Stimulated activated CD4-positive, alpha-beta T cell treated with anti-CD3 and anti-CD28 coated beads, Interleukin-1b, Interleukin-23, amount 100 ng/mL, for 24 hours (primary cell): ENCODE measurements at places on chromosomes 7 and 10.

GRCh38 chr10:86226016-86226415, 140.6 kb downstream of the GRID1 start:
- no peak for DNase-seq

- no peak for DNase-seq
These were observed 360.3 kb upstream of the C7orf33 start for GRCh38 chr7:148230296-148230695.

GRCh38 chr7:28036696-28037095, 143.9 kb downstream of the JAZF1 start:
- DNase-seq: no peak

GRCh38 chr10:60429084-60429849, 39.6 kb upstream of the ANK3 start:
- DNase-seq: no peak

DNA sequence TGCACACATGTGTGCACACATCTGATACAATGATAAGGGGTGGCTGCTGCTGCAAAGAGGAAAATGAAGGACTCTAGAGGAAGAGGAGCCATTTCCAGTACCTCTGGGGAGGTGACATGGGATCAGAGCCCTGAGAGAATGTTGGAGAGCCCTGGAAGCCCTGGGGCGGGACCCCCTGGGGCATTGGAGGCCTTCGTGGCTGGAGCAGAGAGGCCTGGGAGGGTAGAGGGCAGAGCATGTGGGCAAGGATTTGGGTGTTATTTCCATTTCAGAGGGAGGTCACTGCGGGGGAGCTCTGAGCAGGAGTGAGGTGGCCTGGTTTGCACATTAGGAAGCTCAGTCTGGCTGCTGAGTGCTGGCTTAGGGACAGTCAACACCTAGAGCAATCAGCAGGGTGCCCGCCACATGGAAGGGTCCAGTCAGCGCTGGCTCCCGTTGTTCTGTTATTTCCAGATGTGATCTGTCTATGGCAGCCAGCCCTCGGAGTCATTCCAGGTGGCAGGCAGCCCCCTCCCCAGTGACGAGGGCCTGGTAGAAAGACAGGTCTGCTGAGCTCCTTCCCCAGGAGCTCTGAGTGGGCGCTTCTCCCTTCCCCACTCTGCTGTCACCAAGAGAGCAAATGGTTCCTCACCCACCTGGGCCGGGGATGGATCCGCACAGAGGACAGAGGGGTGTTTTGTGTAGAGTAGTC, 24.1 kb upstream of the BTBD16 start:
- DNase-seq: no peak

GRCh38 chr10:44195112-44196007, 189.5 kb downstream of the CXCL12 start:
- no peak for DNase-seq

GRCh38 chr10:118594392-118595063, 920 bp downstream of the PRLHR start:
- no peak for DNase-seq

DNA sequence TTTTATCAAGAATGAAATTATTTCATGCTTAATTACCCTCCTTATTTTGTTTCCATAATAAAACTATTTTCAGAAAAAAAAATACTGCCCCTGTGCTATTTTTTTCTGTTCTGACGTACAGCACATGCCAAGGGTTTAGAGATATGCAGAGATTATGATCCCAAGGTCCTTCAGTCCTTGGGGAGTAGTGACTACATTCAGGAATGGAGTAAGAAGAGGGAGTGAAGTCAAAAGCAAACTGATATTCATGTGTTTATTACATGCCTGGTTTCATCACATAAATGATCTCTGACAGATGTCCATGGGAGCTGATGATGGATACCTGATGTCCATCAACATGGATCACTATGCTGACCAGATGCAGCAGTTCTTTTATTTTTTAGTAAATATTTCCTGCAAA, 17.2 kb downstream of the AKAP9 start:
- DNase-seq: no peak

DNA sequence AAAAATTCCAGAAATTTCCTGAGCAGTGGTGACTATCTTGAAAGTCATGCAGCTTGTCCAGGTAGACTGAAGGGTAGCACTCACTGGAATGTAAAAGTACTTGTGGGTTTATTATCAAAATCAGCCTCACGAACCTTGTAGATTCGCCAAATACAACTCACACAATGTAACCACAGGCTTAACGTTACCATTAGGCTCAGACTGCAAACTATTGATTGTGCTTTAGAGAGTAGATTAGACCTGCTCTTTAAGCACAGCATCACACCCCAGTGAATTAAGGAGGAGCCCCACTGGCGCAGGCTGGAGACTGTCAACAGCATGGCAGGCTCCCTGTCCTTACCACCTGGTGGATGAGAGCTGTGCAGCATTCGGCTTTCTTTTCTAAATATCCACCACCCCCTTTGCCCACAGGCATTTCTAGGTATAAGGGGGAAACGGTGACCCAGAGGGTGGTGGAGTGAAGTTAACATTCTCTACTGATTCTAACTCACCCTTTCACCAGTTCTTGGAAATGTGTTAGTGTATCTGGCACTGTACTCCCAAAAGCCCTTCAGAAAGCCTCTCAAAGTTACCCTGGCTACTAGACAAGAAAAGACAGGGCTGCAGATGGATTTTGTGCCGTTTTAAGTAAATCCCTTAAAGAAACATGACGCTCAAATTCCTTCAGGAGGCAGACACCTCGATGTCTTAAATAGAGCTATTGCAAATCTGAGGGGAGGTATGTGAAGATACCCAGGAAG, 56.6 kb downstream of the GSDME start:
- DNase-seq: no peak

- no peak for DNase-seq
These were observed 415.3 kb upstream of the SEMA3D start for GRCh38 chr7:85602196-85602595.

DNA sequence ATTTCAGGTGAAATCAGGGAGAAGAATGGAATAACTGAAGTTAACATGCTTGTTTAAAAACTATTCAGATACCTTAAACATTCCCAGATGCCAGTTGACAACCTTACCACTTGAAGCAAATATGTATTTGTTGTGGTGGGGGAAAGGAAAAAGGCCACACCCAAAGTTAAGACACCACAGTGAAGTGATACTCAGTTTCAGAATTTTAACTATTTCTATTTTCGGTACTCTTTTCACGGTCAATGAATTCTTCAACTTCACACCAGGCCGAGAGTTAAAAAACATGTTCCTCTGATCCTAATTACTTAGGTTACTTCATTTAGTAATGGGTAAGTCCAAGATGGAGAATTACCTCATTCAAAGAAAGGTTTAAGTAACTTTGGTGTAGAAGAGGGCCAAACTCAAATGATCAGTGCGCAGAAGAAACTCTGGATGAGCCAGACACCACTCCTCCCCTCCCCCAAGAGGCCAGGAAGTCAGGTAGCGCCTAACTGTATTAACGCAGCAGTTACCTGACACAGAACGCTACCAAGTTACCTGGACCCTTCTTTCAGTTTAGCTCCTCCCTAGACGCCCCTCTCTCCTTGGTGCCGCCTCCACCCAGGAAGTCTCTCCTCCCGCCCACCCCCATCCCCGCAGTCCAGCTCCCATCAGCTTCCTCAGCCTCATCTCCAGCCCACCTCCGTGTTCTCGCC, 700 bp downstream of the MTPN start:
- DNase-seq: no peak

GRCh38 chr10:86592413-86592812, 61.9 kb upstream of the OPN4 start:
- no peak for DNase-seq

DNA sequence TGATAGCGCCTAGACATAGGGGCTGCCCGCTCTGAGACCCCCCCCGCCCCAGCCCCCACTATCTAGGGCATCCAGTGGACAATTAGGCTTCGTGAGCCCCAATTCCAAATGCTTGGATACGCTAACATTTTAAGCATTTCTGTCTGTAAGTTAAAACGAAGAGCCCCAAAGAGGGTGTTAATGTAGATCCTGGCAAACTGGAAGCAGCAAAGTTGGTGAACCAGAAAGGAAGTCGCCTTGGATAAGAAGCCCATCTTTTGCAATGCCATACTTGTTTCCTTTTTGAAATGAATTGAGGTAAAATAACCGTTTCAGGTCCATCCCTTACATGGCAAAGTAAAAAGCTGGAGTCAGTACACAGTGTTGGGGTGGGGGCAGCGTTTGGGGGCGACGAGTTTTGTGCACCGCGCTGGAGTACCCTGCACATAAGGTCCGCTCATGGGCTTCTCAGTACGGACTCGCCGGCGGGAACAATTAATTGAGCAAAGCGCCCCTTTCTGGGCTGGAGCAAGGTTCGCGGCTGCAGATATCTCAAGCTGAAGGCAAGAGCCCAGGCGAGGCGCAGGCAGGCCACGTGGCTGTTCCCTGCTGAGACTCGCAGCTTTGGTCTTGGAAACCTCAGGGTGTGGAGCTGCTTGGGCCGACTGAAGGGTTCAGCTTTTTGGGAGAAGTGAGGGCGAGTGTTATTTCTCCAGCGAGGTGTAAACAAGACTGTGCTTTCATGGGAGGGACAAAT, 1.4 kb upstream of the TWIST1 start:
- no peak for DNase-seq

GRCh38 chr10:124156524-124157260, 63.3 kb upstream of the CHST15 start:
- no peak for DNase-seq

DNA sequence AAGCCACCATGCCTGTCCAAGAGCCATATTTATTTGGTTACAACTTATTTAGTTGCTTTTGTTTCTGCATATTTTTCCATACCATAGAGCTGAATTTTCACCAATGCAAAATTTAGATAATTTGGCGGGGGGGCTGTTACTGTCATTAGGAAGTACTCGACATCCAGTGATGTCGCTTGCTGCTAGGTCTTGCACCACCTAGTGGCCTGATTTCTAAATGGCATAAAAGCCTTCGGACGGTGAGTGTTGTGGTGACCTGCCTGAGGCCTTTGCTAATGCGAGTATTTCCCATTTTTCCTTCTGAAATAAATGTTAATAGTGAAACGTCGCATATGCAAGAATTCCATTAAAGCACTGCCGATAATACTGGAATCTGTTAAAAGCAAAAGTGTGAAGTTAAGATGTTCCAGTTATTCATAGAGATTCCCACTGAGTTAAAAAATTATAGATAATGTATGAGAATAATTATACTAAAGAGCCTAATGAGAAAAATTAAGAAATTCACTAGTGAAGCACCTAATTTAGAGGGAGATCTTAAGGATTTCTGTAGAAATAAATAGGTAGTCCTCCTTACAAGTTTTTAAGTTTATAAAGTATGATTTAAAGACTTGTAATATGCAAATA, 86.1 kb upstream of the DNAJB6 start:
- peak; percentile 30 for DNase-seq

GRCh38 chr7:18320971-18321567, 174.5 kb upstream of the HDAC9 start:
- DNase-seq: no peak

GRCh38 chr7:15475808-15476530, 85.8 kb downstream of the AGMO start:
- no peak for DNase-seq

DNA sequence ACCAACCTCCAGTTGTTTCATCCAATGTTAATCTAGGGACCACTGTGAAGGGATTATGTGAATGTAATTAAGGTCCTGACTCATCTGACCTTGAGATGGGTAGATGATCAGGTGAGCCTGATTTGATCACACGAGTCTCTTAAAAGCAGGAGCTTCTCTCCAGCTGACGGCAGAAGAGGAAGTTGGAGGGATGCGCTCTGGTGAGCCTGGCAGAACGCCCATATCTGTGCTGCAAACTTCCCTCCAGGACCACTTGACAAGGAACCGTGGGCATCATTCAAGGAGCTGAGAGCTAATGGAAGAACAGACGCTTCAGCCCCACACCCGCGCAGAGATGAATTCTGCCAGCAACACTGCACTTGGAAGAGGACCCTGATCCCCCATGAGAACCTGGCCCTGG, 642.4 kb downstream of the TNS3 start:
- no peak for DNase-seq

DNA sequence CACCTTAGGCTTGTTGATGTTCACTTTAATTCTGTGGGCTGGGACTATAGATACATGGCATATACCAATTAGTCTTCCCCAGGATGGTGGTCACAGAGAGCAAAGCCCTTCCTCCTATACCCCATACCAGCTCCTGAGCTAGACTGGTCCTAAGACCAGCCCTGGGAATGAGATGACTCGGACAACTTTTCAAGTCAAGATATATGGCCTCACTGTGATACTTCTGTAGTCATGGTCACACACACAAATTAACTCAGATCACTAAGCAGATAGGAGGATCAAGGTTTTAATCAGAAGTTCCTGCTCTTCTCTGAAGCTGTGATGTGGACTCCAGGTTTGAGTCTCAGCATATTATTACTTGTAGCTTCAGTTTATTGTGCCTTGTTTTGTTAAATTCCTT, 53.1 kb downstream of the SLK start:
- no peak for DNase-seq

DNA sequence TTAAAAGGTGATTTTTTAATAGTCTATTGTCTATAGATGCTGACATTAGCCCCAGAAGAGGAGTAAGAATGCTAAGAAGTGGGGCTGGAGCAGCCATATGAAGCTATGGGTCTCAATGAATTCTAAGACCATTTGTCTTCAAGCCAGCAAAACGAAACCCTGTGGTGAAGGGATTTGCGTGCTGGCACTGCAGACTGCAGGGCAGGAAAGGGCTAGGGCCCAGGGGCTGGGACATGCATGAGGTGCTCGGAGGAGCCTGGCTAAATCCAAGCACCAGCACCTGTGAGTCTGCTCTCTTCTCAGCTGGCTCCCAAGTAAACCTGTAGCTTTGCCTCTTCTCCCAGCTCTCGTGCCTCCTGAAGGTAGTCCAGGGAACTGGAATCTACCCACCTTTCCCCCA, 1.3 kb upstream of the NDST2 start:
- no peak for DNase-seq

- no peak for DNase-seq
These were observed 160.0 kb upstream of the SHH start for GRCh38 chr7:155972247-155972646.

GRCh38 chr10:12605580-12606405, 256.4 kb downstream of the CAMK1D start:
- DNase-seq: peak; percentile 18

GRCh38 chr7:2947058-2947780, 96.4 kb downstream of the CARD11 start:
- DNase-seq: no peak

- DNase-seq: no peak
These were observed 77.4 kb downstream of the ZNF365 start for GRCh38 chr10:62451611-62451975.

DNA sequence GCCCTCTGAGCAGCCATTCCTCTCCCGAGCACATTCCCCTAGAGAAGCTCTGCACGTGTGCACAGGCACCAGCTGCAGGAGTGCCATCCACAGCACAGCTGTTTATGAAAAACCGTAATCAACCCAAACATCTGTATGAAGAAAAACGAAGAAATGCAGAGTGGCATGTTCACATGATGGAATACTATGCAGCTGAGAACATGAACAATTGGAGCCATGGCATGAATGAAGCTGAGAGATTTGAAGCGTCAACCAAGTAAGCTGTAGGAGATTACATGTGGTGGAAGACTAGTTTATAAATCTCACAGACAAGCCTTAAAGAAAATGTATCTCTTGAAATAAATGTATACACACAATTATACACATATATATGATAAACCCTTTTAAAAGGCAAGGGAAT, 176.5 kb downstream of the EBF3 start:
- DNase-seq: no peak
